CD4-positive, CD25-positive, alpha-beta regulatory T cell (primary cell): ENCODE measurements at places on chromosomes 5 and 9. TPM values are rescaled to one million over a fixed set of nuclear protein-coding genes. Genes with fewer than 3 reads are reported as not detected.

HMCN2 gene
- not detected for polyA plus RNA-seq

RETREG1 gene
- 93.2 TPM for polyA plus RNA-seq

DNA sequence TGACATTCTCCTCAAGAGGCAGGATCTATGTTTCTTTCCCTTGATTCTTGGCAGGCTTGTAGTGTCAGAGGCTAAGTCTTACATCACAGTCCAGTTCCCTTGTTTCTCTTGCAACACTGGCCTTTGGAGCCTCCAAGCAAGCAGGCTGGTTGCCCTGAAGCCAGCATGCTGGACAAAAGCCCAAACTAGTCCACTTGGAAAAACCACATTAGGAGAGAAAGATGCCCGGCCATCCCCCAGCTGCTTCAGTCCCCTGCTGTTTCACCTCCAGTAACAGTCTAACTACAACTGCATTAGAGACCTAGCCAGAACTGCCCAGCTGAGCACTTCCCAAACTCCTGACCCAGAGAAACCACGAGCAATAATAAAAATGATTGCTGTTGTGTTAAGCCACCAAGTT, 87.6 kb downstream of the ADAMTS6 start:
- DNase-seq, result no peak

ZBED3 gene
- polyA plus RNA-seq, result 0.25 TPM

HAPLN1 gene
- not detected for polyA plus RNA-seq

- DNase-seq, result peak; percentile 25
These were observed 244.4 kb downstream of the MAST4 start for GRCh38 chr5:66840511-66841013.

- no peak for DNase-seq
These were observed at the start of gene DIRAS2 for GRCh38 chr9:90642570-90643539. Gene DIRAS2, minus strand, starts transcription at chr9:90642824. Its CDS starts 28,997 bp downstream, at chr9:90613827.

TAF1L gene
- not detected for polyA plus RNA-seq

DNA sequence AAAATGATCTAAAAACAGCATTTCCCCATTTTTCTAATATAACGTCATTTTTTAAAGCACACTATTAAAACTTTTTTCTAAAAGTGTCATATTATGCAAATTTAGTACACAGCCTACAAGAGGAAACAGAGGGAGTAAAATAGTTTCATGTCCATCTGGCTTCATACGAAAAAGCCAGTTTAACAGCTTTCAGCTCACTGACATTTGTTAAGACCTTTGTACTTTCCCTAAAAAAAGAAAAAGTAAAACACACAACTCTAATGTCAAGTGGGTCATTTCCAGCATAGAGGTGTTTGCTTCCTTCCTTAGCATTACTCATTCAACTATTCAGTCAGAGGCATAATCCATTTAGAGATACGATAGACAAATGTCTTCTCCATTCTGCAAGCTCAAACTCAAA, 49.4 kb downstream of the ABHD17B start:
- DNase-seq, result no peak

DNA sequence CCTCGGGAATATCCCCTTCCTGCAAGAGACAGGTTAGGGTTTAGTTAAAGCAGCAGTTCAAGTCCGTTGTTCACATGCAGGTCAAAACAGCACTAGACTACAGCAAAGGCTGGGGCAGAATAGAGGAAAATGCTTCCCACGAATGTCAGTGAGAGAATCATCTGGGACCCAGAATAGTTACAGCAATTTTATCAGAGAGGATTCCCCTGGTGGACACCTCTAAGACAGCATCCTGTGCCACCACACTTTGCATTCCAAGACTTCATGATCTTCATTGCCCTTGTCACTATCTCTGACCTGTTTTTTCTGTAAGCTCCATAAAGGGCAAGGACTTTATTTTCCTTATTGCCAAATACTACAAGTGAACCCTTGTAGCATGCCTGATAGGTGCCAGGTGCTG, 12.9 kb downstream of the GRXCR2 start:
- DNase-seq, result no peak

TMEM174 gene
- polyA plus RNA-seq, result not detected

- no peak for DNase-seq
These were observed 391.2 kb upstream of the SGCD start for GRCh38 chr5:155935723-155936122.

- DNase-seq, result no peak
These were observed 1.4 kb downstream of the TBC1D13 start for GRCh38 chr9:128788445-128788844.

DNA sequence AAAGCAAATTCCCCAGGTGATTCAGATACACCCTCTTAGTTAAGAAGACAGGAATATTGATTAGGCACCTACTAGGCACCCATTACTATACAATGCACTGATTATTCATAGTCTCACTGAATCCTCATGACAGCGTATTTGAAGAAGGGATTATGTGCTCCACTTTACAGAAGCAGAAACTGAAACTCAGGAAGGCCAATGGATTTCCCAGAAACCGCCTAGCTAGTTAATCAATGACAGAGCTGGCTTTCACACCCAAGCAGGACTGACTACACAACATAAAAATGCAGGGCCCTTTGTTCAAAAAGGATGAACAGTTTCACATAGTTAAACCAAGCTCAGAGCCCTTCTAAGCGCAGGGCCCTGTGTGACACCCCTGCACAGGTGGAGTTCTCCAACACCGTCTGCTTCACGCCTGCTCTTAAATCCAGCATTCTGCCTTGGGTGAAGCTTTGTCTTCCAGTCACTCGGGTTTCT, 117.3 kb downstream of the TTLL11 start:
- no peak for DNase-seq

- peak; percentile 73 for DNase-seq
These were observed 64.3 kb downstream of the RXRA start for GRCh38 chr9:134390537-134390936.

PCDHA13 gene
- not detected for polyA plus RNA-seq

DNA sequence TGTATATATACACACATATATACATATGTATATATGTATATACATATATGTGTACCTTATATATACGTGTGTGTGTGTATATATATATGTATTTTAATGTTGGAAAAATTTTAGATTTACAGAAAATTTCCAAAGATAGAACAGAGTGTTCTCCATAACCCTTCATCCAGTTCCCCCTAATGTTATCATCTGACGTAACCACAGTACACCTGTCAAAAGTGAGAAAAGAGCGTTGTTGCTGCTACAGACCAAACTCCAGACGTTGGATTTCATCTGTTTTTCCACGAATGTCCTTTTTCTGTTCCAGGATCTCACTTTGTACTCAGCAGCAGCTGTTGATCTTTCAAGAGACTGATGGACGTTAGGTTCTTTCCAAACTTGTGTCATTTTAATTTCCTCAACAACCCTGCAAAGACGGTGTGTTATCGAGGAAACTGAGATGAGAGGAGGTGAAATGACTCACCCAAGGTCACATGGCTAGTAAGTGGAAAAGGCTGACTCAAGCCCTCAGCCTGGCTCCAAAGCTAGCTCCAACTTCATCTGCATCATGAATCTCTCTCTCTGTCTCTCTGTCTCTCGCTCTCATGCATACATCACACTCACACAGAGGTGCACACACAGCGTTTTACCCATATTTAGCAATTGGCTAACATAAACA, 17.0 kb upstream of the NTNG2 start:
- no peak for DNase-seq

- DNase-seq, result no peak
These were observed 77.2 kb upstream of the IRX4 start for GRCh38 chr5:1959725-1960581.

CWC27 gene
- 27.2 TPM for polyA plus RNA-seq

GRCh38 chr5:13081116-13081515, 863.4 kb downstream of the DNAH5 start:
- no peak for DNase-seq

GRCh38 chr9:87292449-87293191, 205.0 kb upstream of the DAPK1 start:
- no peak for DNase-seq

DNA sequence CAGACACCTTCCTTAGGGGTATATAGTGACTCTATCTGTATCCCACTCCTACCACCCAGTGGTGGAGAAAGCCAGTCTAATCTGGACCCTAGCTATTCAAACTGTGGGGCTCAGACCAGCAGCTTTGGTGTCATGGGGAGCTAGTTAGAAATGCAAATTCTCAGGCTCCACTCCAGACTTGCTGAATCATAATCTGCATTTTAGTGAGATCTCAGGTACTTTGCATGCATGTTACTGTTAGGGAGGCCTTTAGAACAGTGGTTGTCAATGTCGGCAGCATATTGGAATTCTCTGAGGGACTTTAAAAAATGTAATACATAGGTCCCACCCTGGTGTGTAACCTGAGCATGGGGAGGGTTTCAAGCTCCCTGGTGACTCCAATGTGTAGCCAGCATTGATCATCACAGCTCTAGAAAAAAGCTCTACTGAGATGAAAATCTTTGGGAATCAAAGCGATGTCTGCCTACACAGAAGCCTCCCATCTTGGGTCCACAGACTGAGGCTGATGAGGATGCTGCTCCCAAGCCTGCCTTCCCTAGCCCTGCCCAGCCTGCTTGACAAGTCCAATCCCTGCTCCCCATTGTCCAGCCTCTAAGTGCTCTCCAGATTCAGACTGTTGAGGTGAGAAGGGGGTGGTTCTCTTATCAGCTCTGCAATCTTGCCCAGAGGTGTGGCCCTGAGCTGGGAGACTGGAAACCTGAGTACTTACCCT, 11.9 kb upstream of the GM2A start:
- no peak for DNase-seq
